ENCODE measurements at places on chromosomes 2 and 18. TPM values are rescaled to one million over a fixed set of nuclear protein-coding genes. Genes with fewer than 3 reads are reported as not detected.
A peak's percentile ranks its signal among the peaks of the same experiment; 100 is the strongest.

Gene POTEJ
- total RNA-seq, result not detected

Gene GRB14
- 2.4 TPM for total RNA-seq

Gene PCARE
- not detected for total RNA-seq

Gene SKA1
- total RNA-seq, result 4.3 TPM

Gene MTIF2
- total RNA-seq, result 20.6 TPM

Gene FOXI3
- not detected for total RNA-seq

- peaks cover 1% of the 10 kb centered on the region for H3K36me3 ChIP-seq
- no peaks in the 10 kb centered on the region for H3K27me3 ChIP-seq
- H3K27ac ChIP-seq, result no peak overlapping the region
- peaks cover 32% of the 10 kb centered on the region for H3K4me1 ChIP-seq
- H3K4me3 ChIP-seq, result no peak overlapping the region
These were observed 19.0 kb downstream of the KCMF1 start for GRCh38 chr2:84989927-84990326.

- H3K4me3 ChIP-seq, result no peak overlapping the region
- no peak for DNase-seq
- H3K27me3 ChIP-seq, result peaks cover 1% of the 10 kb centered on the region
- no peaks in the 10 kb centered on the region for H3K4me1 ChIP-seq
- no peak overlapping the region for H3K27ac ChIP-seq
These were observed 605.5 kb upstream of the FAM98A start for GRCh38 chr2:34204560-34204959.

- no peaks in the 10 kb centered on the region for H3K4me1 ChIP-seq
- DNase-seq, result no peak
- H3K27ac ChIP-seq, result no peak overlapping the region
- peaks cover 53% of the 10 kb centered on the region for H3K27me3 ChIP-seq
These were observed 15.8 kb upstream of the IL1RL1 start for GRCh38 chr2:102295566-102295965.

DNA sequence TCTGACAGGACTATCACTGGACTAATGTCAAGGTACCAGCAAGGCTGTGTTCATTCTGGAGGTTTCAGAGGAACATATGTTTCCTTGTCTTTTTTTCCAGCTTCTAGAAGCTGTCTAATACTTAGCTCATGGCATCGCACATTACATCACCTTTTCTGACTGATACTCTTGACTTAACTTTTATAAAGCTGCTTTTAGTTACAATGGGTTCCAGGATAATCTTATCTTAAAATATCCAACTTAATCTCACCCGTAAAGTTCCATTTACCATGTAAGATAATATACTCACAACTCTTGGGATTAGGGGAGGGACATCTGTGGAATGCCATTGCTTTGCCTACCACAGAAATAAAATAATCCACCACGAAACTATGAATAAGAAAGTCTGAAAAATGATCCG is 394.2 kb downstream of the CDH19 start:
- H3K4me3 ChIP-seq, result no peak overlapping the region
- H3K27me3 ChIP-seq, result peaks cover under 1% of the 10 kb centered on the region
- H3K36me3 ChIP-seq, result no peaks in the 10 kb centered on the region
- DNase-seq, result no peak
- H3K4me1 ChIP-seq, result no peaks in the 10 kb centered on the region
- H3K27ac ChIP-seq, result no peak overlapping the region

- no peaks in the 10 kb centered on the region for H3K27me3 ChIP-seq
- DNase-seq, result no peak
- peaks cover 13% of the 10 kb centered on the region for H3K36me3 ChIP-seq
- H3K4me1 ChIP-seq, result no peaks in the 10 kb centered on the region
These were observed 27.9 kb downstream of the ZAP70 start for GRCh38 chr2:97741251-97741650.

DNA sequence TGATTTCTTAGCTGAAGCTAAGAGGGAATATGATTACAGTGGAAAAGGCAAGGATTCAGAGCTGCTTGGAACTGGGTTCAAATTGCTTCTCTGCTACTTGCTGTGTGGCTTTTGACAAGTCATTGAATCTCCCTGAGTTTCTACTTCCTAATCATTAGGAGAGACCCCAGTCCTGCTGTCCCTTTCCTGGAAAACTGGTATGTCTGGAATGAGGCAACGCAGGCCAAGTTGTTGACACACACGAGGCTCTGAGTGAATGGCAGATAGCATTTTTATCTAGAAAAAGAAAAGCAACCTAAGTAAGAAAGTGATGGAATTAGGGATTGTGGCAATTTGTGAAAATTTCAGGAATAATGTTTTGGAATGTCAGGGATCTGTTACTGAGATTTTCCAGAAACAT is 123.6 kb downstream of the LPIN1 start:
- H3K27ac ChIP-seq, result no peak overlapping the region
- DNase-seq, result no peak
- H3K4me1 ChIP-seq, result peaks cover 5% of the 10 kb centered on the region
- H3K27me3 ChIP-seq, result peaks cover 11% of the 10 kb centered on the region
- H3K4me3 ChIP-seq, result no peak overlapping the region

GRCh38 chr2:40181855-40182254 is 270.0 kb downstream of the SLC8A1 start:
- H3K4me1 ChIP-seq, result peaks cover 6% of the 10 kb centered on the region
- H3K27ac ChIP-seq, result no peak overlapping the region
- H3K27me3 ChIP-seq, result no peaks in the 10 kb centered on the region
- no peaks in the 10 kb centered on the region for H3K36me3 ChIP-seq

DNA sequence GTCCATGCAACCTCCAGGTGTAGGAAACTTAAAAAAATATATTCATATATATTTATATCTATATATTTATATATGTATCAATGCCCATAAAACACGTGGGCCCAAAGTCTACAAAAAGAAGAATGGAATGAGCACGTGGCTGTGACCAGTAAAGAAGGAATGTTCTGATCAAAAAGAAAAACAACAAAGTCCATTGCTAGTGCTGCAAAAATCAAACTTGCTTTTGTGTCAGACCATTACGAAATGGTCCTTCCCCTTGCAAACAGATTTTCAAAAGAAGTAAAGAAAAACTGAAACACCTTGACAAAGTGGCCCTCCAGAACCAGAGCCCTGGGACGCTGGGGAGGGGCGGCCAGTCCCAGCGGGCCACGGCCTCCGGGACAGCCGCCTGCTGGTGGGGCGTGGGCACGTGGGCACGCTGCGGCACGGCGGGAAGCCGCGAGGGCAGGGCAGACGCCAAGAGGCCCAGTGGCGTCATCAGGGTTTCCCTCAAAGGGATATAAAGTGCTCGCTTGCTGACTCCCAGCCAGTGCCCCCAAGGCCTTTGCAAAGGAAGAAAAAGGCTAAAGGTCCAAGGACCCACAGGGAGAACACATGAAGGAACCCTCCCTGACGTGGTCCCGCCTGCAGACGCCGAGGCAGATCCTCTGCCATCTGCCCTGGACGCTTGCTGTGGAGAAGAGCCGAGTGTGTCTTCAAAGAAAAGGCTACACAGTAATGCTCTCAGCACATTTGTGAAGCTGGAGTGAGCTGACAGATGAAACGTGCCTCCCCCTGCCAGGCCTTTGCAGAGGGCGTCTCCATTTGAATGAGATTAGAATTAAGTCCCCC is 201.8 kb downstream of the TWIST2 start:
- no peaks in the 10 kb centered on the region for H3K27me3 ChIP-seq
- DNase-seq, result peak; percentile 56
- H3K36me3 ChIP-seq, result peaks cover 13% of the 10 kb centered on the region
- no peak overlapping the region for H3K4me3 ChIP-seq
- no peak overlapping the region for H3K27ac ChIP-seq

DNA sequence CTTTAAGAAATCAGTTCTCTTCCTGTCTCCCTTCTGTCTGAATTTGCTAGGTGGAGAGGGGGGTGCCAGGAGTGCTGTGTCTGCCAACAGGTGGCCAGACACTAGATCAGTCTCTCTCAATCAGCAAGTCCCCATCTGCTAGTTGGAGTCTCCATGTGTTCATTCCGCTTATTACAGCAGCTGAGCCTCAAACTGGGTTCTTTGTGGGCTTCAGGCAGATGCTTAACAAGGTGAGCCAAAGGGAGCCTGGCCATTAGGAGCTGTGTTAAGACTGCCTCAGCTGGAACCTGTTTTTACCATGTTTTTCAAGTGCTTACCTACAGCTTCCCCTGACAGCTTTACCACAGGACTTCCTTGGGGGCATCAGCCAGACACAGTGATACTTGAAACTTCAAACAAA is 401.9 kb downstream of the LRP1B start:
- no peaks in the 10 kb centered on the region for H3K4me1 ChIP-seq
- DNase-seq, result no peak
- H3K27ac ChIP-seq, result no peak overlapping the region

DNA sequence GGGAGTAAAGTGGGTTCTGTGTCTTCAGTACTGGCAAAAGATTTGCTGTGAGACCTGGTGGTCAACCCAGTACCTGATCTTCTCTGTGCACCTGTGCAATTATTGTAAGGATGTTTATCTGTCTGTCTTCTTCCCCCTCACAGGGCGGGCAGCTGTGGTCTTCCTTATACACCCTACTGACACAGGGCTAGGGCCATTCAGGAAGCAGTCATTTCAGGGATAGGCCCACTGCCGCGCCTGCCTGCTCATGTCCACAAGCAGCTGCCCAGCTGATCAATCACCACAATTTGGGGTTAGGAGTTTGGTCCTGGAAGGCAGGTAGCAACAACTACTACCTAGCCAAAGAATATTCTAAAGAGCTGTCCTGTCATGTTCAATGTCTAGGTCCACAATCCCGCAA is 1.2 kb upstream of the CNNM4 start:
- no peak overlapping the region for H3K27ac ChIP-seq
- DNase-seq, result no peak
- H3K27me3 ChIP-seq, result no peaks in the 10 kb centered on the region
- no peak overlapping the region for H3K4me3 ChIP-seq
- H3K36me3 ChIP-seq, result no peaks in the 10 kb centered on the region

DNA sequence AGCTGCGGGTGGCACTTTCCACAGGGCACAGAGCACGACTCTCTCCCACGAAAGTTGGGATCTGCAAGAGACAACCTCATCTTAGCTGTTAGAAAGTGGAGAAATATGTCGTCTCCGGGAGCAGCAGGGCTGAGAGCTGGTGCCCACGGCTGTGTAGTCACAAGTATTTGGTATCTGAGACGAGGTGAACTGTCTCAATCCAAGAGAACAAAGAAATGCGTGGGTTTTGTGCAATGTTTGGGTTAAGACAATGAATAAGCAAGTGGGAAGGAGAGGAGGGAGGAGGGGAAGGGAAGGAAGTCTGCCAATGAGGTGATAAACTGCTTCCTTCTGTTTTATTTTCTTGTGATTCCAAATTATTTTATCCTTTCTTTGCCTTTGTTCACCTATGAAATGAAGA is 18.0 kb downstream of the DYTN start:
- H3K36me3 ChIP-seq, result no peaks in the 10 kb centered on the region

DNA sequence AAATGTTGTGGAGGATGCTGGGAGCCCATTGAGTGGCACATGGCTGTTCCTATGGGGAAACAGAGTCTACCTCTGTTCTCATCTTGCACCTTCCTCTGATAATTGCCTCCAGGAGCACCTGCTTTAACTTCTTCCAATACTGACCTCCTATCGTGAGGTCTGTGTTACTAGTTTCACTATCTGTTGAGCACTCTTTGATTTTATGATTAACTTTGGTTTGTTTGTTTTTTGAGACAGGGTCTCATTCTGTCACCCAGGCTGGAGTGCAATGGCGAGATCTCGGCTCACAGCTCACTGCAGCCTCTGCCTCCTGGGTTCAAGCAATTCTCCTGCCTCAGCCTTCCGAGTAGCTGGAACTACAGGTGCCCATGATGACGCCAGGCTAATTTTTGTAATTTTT is 12.1 kb upstream of the RFX8 start:
- H3K4me3 ChIP-seq, result no peak overlapping the region
- H3K27me3 ChIP-seq, result no peaks in the 10 kb centered on the region
- H3K4me1 ChIP-seq, result no peaks in the 10 kb centered on the region
- no peak for DNase-seq
- H3K36me3 ChIP-seq, result no peaks in the 10 kb centered on the region
- H3K27ac ChIP-seq, result no peak overlapping the region

DNA sequence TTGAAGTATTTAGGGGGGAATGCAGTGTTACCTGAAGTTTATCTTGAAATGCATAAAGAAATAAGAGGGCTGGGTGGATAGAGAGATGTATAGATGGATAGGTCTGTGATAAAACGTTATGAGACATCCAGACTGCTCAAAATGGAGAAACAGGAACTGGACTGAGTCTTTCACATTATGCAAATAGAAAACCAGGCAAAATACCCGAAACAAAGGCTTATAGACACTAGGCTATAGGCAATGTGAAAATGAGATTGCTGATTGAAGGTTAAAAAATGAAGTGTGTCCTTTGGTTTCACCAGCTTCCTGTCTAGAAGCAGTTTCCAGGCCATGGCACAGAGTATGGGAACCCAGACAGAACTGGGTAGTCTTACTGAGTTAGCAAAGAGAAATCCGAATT is 24.9 kb upstream of the SLC3A1 start:
- H3K4me1 ChIP-seq, result peaks cover 7% of the 10 kb centered on the region
- DNase-seq, result no peak
- no peak overlapping the region for H3K27ac ChIP-seq
- H3K4me3 ChIP-seq, result no peak overlapping the region

DNA sequence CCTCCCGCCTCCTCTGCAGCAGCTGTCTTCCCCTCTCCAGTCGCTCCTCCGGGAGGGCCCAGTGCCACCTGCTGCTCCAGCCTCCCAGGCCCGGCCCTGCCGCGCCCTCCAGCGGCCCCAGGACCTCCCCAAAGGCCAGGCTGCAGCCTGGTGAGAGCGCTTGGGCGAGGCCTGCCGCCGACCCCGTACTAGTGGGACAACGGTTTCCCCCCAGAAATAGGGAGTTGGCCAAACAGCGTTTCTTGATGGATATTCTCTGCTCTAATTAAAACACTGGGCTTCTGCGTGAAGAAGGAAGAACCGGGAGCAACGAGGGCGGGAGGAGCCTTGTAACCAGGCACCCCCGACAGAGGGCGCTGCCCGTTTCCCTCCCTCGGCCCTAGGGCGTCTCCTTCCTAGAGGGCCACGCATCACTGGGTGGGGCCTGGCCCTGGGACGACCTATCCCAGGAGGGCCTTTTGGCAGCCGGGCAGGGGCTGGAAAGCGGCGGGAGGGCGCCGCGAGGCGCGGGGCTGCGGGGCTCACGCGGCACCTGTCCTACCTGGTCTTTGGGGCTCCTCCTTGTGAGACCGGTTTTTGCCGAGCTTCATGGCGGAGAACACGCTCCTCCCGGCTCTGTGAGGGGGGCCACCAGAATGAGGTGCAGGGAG is 25.4 kb upstream of the OTOF start:
- peaks cover 3% of the 10 kb centered on the region for H3K4me1 ChIP-seq
- DNase-seq, result no peak
- H3K4me3 ChIP-seq, result peak overlapping the region; percentile 68
- H3K27ac ChIP-seq, result no peak overlapping the region
- H3K27me3 ChIP-seq, result peaks cover 20% of the 10 kb centered on the region

DNA sequence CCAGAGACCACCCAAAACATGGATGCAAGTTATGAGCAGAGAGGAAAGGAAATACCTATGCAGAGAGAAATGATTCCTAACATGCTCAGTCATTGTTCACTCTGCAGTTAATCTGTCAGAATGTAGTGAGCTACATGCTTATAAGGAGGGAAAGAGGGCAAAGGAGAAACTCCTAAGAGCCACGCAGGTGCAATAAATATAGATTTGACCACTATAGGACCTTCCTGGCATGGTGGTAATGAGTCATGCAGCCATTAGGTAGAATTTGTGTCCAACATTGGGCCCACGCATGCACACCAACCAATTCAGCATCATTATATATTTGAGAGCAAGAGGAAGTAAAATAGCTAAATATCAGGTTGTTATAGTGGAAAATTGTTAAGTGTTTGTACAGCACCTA is 699.9 kb downstream of the DSC3 start:
- H3K36me3 ChIP-seq, result no peaks in the 10 kb centered on the region
- no peak for DNase-seq
- H3K27ac ChIP-seq, result no peak overlapping the region
- no peak overlapping the region for H3K4me3 ChIP-seq
- H3K27me3 ChIP-seq, result peaks cover 8% of the 10 kb centered on the region

Measured in chondrocyte (in vitro differentiated cells).